Liver (tissue), 10 donors: ENCODE measurements at places on chromosomes 12 and 14. TPM values are rescaled to one million over a fixed set of nuclear protein-coding genes. Genes with fewer than 3 reads are reported as not detected.

LRRC74A gene
- not detected for polyA plus RNA-seq

STYK1 gene
- polyA plus RNA-seq = 0.03 TPM

ZCRB1 gene
- polyA plus RNA-seq = 16.2 TPM

HRK gene
- polyA plus RNA-seq = not detected

TAPBPL gene
- polyA plus RNA-seq = 16.5 TPM

CISTR gene
- not detected for polyA plus RNA-seq

KCNA1 gene
- polyA plus RNA-seq = not detected

ITPR2 gene
- 19.2 TPM for polyA plus RNA-seq

ART4 gene
- 10.5 TPM for polyA plus RNA-seq

CAPS2 gene
- polyA plus RNA-seq = 1.4 TPM

WNT1 gene
- polyA plus RNA-seq = not detected

LMO3 gene
- polyA plus RNA-seq = 1.2 TPM

OS9 gene
- polyA plus RNA-seq = 280 TPM

OVCH1 gene
- not detected for polyA plus RNA-seq

VDR gene
- 0.28 TPM for polyA plus RNA-seq

AKAP5 gene
- polyA plus RNA-seq = 0.07 TPM

TBX3 gene
- polyA plus RNA-seq = 12.2 TPM
